CD4-positive, alpha-beta T cell treated with Interleukin-1 beta for 1 hour (primary cell): ENCODE measurements at places on chromosomes 1 and 21.
A peak's percentile ranks its signal among the peaks of the same experiment; 100 is the strongest.

DNA sequence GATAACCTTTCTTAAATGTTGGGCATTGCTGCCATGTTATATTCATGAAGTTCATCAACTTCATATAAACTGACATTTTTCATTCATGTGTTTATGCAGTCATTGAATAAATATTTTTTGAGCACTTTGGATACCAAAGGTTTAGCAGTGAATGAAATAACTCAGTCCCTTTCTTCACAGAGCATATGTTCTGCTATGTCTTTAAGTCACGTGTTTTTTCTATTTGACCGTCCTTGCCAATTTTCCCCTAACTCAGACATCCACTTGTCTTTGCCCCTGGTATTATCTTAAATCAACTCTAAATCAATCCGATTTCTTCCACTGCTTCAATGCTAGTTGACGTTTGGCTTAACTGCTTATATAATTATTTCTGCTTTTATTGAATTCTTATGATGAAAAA is 16.6 kb downstream of the ADARB1 start:
- no peak for DNase-seq

- DNase-seq, result no peak
Measured at GRCh38 chr1:6163973-6164617, 16.0 kb downstream of the CHD5 start.

DNA sequence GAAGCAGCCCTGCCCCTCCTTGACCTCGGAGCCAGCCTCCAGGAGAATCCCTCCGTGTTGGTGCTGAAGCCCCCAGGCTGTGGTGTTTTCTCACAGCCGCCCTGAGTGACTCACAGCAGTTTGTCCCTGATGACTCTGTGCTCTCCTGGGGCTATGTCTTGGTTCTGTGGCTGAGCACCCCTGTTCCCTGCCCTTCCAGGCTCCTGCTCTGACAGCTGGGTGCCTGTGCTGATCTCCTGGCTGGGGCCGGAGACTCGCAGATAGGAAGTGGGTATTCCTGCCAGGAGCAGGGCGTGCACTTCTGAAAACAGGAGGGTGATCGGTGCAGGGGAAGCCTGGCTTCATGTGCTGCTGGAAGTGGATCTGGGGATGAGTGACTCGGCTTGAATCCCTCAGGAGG is 34.5 kb downstream of the POFUT2 start:
- no peak for DNase-seq

- DNase-seq, result no peak
Measured at GRCh38 chr1:230122366-230123279, 55.6 kb downstream of the GALNT2 start.

GRCh38 chr21:31184459-31184858 is 146.2 kb upstream of the KRTAP19-8 start:
- DNase-seq, result peak; percentile 49

DNA sequence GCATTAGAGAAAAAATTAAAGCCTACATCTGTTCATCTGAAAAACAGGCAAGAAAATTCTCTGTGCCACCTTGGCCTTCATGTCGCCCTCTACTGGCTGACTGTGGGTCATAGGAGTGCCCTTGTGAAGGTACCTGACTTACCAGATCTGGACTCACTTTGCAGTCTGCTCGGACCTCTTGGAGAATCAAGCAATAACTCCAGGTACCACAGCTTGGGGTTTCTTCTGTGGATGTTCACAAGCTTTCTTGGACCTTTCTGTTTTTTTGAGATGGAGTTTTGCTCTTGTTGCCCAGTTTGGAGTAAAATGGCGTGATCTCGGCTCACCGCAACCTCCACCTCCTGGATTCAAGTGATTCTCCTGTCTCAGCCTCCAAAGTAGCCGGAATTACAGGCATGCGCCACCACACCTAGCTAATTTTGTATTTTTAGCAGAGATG is 2.4 kb upstream of the PRAMEF18 start:
- DNase-seq, result peak; percentile 15

GRCh38 chr1:4700801-4701200 is 46.4 kb downstream of the AJAP1 start:
- DNase-seq, result no peak

- DNase-seq, result peak; percentile 20
Measured at GRCh38 chr1:185813401-185813979, 79.3 kb downstream of the HMCN1 start.

- DNase-seq, result no peak
Measured at GRCh38 chr1:196009362-196009761, 598.9 kb downstream of the KCNT2 start.

DNA sequence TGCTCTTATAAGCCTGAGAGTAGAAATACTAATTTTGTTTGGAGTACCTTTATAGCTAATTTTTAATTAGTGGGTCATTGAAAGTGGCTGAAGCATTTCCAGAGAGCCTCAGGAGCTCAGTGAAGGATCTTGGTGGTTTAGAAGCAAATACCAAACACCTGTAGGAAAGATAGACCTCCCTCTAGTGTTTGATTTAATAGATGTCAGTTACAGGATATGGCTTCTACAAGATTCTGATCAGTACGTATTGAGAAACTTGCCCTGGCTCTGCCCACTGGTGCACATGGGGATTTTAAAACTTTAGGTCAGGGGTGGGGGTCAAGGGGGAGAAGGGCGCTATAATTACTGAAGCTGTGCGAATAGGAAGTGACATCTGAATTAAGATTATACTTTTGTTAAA is 122.2 kb downstream of the POU2F1 start:
- DNase-seq, result peak; percentile 21

GRCh38 chr1:53631622-53632310 is 107.2 kb downstream of the GLIS1 start:
- DNase-seq, result no peak

- DNase-seq, result no peak
Measured at GRCh38 chr1:15420853-15421465, 11.3 kb downstream of the EFHD2 start.

DNA sequence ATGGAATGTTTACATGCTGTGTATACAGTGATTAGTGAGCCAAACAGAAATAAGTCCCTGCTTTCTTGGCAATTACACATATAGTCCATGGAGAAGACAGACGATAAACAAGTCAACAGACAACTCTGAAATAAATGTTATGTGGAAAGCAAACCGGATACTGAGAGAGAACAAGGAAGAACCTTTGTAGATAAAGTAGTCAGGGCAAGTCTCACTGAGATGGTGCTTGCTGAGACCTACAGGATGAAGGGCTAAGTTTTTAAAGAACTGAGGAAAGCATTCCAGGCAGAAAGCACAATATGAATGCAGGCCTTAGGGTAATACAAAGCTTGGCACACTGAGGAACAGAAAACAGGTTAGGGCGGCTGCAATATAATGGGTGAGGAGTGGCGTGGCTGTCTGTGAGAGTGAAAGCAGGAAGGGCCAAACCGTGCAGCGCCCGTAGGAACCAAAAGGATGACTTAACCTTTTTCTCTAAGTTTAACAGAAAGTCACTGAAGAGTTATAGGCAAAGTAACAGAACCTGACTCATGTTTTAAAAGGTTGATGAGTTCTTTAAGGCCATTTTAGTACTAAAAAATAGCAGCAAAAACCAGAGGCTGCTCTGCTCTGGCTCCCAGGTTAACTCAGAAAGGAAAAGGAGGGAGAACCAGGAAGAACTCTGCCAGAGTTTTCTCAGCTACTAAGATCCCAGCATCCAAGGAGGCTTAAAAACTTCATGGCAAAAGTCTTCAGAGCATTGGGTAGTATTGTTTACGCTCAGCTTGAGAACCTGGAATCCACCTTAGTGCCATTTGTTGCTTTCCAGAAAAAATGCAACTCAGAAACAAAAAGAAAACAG is 8.7 kb upstream of the TTF2 start:
- peak; percentile 18 for DNase-seq

DNA sequence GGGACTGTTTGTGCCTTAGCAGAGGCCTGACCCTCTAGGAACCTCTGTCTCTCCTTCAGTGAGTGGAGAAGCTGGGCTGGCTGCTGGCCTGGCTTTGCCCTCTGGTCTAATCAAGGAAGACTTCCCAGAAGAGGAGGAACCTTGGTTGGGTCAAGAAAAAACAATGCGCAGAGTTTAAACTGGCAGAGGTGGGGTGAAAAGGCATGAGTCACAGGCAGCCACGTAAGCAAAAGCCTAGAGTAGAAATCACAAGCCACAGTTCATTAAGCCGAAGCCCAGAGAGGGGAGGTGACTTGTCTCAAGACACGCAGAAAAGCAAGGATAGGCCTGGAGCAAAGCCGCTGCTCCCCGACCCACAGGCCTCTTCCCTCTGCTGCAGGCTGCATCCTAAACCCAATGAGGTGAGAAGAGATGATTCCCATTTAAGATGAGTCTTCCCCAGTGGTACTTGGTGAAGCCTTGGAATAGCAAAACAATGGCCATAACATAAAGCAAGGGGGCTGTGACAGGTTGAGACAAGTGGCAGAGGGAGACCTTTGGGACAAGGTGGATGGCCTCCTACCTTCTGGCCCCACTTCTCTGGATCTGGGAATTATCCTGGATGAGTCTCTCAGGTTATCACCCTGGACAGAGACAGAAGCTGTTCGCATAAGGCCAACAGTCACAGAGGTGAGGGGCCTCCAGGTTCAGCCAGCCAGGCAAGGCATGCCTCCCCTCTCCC is 7.7 kb downstream of the PDZK1IP1 start:
- DNase-seq, result no peak

GRCh38 chr1:59819566-59820438 is 5.1 kb downstream of the HOOK1 start:
- no peak for DNase-seq

DNA sequence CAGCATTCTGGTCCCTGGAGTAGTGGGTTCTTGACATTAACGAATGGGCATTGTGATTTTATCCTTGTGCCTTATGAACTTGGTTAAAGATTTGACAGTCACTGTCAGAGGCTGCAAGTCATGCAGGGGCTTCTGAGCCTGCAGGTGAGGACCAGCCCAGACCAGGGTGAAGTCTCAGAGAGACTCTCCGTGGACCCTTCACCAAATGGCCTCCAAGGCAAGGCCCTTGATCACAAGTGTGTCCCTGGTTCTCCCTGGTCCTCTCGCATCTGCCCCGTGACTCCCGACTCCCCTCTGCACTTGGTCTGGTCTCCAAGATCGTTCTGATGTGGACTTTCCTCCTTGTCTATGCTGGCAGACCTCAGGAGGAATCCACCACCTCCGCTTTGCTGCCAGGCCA is 476.5 kb upstream of the VAMP3 start:
- no peak for DNase-seq

GRCh38 chr1:88634538-88634937 is 49.5 kb upstream of the PKN2 start:
- DNase-seq, result no peak

DNA sequence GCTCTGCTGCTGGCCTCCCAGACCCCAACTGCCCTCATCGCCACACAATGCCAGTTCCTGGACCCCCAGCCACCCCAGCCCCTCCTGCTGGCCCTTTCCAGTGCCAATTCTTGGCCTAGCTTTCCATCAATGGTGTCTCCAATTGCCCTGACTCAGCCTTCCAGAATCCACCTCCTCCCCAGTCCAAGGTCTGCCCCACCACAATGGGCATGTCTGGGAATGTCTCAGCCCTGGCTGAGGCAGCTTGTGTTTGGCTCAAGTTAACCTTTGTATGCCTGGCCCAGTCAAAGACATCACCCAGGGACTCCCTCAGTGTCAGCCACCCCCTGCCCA is 16.4 kb downstream of the ALDH4A1 start:
- no peak for DNase-seq

GRCh38 chr1:244349103-244349531 is 102.6 kb downstream of the ADSS2 start:
- DNase-seq, result peak; percentile 9

GRCh38 chr1:27773826-27774445 is 917 bp downstream of the STX12 start:
- DNase-seq, result no peak

- DNase-seq, result no peak
Measured at GRCh38 chr1:35745124-35745730, 24.6 kb downstream of the CLSPN start.

- DNase-seq, result peak; percentile 33
Measured at GRCh38 chr1:51518586-51519047, 449 bp downstream of the EPS15 start.
